ENCODE measurements at places on chromosomes 4 and X.

GRCh38 chrX:119073911-119074310, 1.1 kb downstream of the CT47C1 start:
- DNase-seq, result no peak

GRCh38 chr4:104966349-104967033, 180.2 kb upstream of the TET2 start:
- no peak for DNase-seq

GRCh38 chrX:6074532-6074931, 154.1 kb downstream of the NLGN4X start:
- no peak for DNase-seq

- DNase-seq, result no peak
Observed at GRCh38 chr4:126341927-126342326, 1027.2 kb downstream of the FAT4 start.

All from HEK293T (cell line).